CD8-positive, alpha-beta T cell (primary cell): ENCODE measurements at places on chromosomes 2 and 18.

DNA sequence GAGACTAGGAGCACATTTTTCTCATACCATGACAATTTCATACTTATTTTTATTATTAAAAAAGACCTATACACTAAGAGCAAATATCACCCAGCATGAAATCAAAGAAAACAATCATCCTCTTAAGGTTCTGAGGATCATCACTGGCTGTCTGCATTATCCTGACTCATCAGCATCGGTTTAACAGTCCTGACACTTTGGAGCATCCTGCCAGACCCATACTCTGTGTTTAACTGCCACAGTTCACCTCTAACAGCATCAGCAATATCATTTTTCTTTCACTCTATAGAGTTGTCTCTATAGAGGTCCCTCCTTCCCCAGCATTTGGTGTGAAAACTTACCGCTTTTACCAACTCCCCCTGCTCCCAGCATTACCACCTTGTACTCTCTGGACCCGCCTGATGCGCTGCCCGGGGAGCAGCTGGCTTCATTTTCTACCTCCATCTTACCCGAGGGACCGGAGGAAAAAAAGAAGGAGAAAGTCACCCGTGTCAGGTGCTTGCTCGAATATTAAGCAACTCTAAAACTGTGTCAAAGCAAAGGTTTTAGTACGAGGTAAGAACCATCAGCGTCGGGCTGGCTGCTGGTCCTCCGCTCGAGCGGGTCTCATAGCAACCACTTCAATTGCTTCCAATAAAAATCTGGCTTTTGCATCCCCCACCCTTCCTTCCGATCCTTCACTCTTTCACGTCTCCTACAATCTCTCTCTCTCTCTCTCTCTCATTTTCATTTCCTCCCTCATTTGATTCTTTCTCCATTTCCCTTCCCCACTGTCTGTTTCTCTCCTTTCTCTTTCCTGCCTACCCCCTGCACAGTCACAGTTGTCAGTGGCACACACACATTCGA lies at the start of gene RIT2:
Gene RIT2 (minus strand): TSS at position 610 of the 846 bp plus-strand sequence.
- DNase-seq, result no peak

GRCh38 chr18:62605685-62606084 lies 82.9 kb downstream of the ZCCHC2 start:
- DNase-seq, result no peak

DNA sequence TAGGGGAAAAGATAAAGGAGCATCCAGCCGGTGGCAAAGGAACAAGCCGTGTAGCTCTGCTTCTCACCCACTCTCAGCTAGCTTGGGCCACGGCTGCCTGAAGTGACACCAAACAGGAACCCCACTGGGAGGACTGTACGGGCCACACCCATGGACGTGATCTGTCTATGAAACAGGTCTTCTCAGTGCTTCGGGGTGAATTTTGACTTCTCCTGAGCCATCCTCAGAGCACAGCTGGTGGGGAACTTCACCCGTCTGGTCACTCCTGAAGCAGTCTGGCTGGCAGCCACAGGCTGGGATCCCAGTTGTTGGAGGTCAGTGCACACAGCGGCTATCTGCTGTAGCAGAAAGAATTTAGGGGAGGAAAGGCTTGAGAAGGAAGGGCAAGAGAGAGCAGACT lies 223.8 kb downstream of the FAM210A start:
- no peak for DNase-seq

DNA sequence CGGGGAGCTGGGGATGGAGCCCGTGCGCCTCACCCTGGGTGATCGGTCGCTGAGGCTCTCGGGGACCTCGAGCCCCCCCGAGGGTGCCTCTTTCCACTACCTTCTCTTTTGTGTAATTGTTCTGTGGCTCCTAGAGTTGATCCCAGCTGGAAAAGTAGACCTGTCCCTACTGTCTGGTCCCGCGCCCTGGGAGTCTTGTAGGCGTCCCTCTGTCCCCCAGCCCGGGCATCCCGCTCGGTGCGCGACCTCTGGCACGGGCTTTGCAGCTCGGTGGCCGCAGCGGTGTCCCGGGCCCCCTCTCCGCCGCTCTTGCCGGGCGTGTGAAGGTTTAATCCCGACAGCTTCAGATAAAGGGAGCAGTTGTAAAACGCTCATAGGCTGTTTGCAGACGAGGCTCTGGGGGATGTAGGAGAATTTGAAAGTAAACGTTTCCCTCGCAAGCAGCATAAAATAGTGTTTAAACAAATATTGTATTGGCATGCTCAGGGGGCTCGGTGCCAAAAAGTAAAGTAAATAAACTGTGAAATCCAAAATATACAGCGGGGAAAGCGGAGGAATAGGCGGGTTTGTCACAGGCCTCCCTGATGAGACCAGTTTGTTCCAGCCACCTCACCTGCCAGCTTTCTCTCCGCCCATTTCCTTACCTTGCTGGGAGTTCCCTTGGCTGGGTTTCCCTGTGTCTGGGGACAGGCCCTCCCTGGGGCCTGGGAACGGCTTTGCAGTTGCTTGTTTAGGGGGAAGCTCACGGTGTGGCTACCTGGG lies 1.9 kb downstream of the GLI2 start:
- DNase-seq, result no peak

- no peak for DNase-seq
Measured at GRCh38 chr2:164794432-164795231, 47.0 kb downstream of the COBLL1 start.

GRCh38 chr2:30583204-30583749 lies 136.2 kb downstream of the LCLAT1 start:
- no peak for DNase-seq

GRCh38 chr2:202436626-202437025 lies 60.5 kb downstream of the BMPR2 start:
- DNase-seq, result no peak

GRCh38 chr2:8421658-8422449 lies 260.0 kb upstream of the ID2 start:
- DNase-seq, result no peak

- no peak for DNase-seq
Measured at GRCh38 chr18:8358033-8358765, 251.0 kb upstream of the RAB12 start.

GRCh38 chr2:10331702-10332401 lies 29.1 kb downstream of the HPCAL1 start:
- peak; percentile 14 for DNase-seq

DNA sequence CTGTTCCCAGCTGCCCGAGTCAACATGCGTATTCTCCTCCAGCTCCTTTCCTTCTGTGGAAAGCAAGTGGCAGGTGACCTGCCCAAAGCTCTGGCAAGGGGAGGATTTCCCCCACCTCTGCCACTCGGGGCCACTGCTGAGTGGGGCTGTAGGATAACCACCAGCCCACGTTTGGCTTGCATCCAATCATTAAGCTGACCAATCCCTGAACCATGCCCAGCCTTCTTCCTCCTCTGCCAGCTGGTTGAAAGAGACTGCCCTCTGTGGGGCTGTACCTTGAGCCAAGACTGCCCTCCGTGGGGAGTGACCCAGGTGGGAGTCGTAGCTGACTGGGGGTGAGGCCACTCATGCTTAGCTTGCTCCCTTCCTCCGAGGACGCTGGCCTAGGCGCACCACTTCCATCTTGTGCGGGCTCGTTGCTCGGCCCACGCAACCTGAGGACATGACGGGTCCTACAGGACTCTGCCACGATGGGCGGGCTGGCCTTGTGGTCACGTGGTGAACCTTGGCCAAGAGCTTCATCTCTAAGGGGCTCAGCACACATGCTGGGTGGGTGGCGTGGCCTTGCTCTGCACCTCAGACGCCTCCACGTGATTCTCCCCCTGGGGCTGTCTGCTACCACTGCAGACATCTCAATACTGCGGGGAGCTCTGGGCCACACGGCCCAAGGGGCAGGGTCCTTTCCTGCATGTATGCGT lies 112.1 kb downstream of the NDUFA10 start:
- no peak for DNase-seq

DNA sequence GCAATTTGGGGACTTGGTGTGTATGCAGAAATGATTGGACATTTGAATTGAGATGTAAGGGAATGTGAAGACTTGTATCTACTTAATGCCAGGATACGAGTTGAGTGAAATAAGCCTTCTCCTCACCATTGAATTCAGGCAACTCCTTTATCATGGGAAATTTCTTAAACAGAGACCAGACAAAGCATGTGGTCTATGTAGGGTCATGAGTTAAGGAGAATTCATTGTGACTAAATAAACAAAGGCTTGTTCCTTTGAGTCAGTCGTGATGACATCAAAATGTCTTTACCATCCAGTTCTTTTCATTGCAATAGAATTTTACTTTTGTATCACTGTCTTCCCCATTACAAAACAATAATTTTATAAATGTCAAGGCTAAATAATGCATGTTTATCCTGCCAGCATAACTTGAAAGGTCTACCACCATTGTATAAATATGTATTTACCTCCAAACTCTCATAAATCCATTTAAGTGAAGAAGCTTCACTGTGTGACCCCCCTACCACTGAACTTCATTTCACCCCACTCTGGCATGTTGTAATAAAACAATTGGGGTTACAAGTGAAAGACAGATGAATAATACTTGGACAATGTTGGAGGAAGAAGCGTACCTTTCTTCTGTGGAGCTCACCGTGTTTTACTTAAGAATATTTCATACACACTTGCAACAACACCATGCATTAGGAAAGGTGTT lies 149.4 kb downstream of the EPHA4 start:
- no peak for DNase-seq

GRCh38 chr2:145286716-145287275 lies 766.9 kb upstream of the ZEB2 start:
- DNase-seq, result no peak

GRCh38 chr2:191582355-191582754 lies 95.6 kb upstream of the NABP1 start:
- no peak for DNase-seq

DNA sequence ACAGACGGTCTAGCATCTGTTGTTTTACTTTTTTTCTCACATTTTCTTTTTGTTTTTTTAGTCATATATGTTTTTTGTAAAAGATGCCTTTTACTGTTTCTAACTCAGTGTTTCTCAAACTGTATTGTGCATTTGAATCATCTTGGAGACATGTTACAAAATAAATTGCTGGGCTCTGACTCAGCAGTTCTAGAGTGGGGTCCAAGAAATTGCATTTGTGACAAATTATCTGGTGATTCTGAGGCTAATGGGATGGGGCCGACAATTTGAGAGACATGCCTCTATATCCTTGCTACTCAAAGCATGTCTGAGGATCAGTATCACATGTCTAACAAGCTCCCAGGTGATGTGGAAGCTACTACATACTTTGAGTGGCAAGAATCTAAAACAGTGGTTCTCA lies 478.8 kb downstream of the PLCL1 start:
- DNase-seq, result no peak

- no peak for DNase-seq
Measured at GRCh38 chr2:54370405-54371104, 85.6 kb upstream of the SPTBN1 start.

GRCh38 chr2:45496869-45497268 lies 114.2 kb downstream of the SRBD1 start:
- no peak for DNase-seq

DNA sequence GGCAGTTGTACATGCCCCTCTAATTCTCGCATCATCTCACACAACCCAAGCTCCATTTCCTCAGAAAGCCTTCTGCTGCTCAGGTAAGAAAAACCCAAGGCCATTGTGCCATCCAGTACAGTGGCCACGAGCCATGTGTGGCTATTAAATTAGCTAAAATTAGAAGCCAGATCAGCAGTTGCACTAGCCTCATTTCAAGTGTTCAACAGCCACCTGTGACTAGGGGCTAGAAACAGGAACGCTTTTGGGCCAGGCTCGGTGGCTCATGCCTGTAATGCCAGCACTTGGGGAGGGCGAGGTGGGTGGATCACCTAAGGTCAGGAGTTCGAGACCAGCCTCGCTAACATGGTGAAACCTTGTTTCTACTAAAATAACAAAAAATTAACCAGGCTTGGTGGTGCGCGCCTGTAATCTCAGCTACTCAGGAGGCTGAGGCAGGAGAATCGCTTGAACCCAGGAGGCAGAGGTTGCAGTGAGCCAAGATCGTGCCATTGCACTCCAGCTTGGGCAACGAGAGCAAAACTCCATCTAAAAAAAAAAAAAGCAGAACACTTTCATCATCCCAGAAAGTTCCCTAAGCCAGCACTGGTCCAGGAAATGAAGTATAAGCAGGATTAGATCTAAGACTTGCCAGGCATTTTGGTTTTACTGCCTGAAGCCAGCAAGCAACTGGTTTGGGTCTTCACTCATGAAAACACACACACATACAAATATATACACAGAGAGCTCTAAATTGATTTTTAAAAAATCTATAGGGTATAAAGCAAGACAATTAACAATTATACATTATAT lies 35.7 kb downstream of the ATP8B1 start:
- no peak for DNase-seq

DNA sequence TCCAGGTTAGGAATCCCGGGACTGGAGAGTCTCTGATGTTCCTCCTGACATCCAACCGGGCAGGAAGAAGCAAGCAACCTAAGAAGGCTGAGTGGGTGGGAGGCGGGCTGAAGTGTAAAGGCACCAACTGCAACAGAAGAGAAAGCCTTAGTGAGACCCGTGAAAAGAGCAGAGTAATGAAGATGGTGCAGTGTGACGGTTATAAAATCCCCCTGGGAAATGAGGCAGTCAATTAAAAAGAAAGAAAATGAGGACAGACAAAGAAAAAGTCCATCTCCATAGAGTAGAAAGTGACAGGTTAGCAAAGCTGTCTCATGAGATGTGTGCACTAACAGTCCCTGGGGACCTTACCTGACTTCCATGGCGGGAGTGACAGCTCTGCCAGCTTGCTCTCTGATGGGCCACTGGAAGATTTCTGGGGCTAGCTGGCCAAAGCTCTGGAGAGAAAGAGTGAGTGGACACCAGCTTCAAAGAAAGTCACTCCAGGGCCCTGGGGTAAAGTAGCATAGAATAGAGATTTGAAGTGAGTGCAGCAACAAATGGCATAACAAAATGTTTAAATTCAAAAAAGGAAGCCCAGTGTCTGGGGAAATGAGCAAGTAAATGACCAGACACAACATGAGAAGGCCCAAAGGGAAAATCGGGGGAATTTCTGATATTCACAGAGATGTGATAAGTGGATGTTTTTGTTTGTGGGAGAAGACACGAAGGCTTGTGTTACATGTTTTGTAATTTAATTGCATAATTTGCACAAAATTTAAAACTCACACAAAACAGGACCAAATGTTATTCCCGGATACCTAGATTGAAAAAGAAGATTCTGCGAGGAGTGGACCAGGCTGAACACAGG lies 44.1 kb upstream of the IGFBP2 start:
- DNase-seq, result no peak

- no peak for DNase-seq
Measured at GRCh38 chr2:217979151-217979811, 23.5 kb downstream of the TNS1 start.
